DMS79 treated with DMSO at 0.1 percent for 48 hours (cell line): ENCODE measurements at places on chromosomes 16 and 17.

GRCh38 chr17:10247810-10248209, 49.4 kb upstream of the GAS7 start:
- no peak for DNase-seq

GRCh38 chr17:35046740-35047283, 16.7 kb downstream of the RFFL start:
- peak; percentile 22 for DNase-seq

DNA sequence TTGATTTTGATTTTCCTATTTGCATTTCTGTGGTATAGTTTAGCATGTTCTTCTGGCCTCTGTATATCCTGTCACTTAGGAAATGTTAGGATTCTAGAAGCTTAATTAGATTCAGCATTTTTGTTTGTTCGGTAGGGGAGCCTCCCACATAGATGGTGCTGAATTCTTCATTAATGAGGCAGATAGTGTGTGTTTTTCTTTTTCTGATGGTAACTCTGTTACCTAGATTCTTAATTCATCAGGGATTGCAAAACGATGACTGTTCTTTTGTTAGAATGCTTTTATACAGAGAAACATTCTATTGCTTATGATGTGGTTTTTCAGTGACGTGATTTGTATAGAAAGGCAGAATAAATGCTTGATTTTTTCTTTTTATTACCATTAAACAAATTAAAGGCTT, 19.0 kb downstream of the BANP start:
- no peak for DNase-seq

GRCh38 chr17:39602533-39603303, 5.0 kb downstream of the NEUROD2 start:
- no peak for DNase-seq
